ENCODE measurements at places on chromosomes 3 and 15.

DNA sequence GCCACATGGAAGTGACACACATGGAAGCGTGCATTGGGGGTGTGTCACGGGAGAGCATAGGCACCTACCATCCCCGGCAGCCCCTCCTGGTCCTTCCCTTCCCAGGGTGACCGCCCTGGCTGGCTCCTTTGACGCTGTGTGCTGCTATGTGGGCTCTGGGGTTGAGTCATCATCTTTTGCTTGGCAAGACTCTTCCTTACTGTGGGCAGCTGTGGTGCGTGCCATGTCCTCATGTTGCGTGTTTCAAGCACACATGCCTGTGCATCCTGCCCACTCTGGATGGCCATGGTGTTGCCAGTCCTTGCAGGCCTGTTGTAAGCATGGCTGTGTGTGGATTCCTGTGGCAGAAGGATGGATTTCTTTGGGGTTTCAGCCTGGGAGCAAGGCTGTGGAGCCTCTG, 14.0 kb downstream of the PLXNA1 start:
- no peak for DNase-seq

DNA sequence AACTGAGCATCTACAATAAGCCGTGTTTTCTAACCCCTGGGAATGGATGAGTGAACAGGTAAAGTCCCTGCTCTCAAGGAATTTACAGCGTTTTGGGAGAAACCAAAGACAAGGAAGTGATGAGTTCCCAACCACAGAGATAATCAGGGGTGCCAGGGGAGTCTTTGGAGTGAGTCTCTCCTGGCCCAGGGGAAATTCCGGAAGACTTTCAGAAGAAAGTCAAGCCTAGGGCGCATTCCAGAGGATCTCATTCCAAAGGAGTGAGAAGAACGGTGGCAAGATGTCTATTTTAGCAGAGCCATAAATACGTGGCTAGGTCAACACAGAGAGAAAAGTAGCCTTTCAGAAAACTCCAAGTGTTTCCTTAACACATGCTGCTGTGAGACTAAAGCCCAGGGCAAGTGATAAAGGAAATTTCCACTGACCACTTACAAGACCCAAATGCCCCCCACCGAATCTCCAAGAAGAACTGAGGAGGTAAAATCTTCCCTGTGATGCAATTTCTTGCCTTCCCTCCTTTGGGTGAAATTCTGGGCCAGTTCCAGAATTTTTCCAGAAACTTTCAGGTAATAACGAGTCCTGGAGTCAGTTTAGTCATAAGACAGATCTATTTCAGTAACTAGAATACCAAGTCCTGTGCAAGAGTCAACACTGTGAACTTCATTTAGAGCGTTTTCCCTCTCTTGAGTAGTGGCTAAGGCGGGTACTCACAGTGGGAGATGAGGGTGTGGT, 437.4 kb downstream of the NR2F2 start:
- DNase-seq, result no peak

- no peak for DNase-seq
Observed at GRCh38 chr3:193134856-193135255, 106.2 kb upstream of the PLAAT1 start.

GRCh38 chr15:92149029-92149428, 244.7 kb upstream of the ST8SIA2 start:
- no peak for DNase-seq

GRCh38 chr3:49787536-49787935, 1.2 kb upstream of the IP6K1 start:
- no peak for DNase-seq

GRCh38 chr3:109152320-109152719, 15.8 kb downstream of the C3orf85 start:
- DNase-seq, result no peak

- no peak for DNase-seq
Observed at GRCh38 chr3:193816656-193817311, 223.8 kb downstream of the OPA1 start.

DNA sequence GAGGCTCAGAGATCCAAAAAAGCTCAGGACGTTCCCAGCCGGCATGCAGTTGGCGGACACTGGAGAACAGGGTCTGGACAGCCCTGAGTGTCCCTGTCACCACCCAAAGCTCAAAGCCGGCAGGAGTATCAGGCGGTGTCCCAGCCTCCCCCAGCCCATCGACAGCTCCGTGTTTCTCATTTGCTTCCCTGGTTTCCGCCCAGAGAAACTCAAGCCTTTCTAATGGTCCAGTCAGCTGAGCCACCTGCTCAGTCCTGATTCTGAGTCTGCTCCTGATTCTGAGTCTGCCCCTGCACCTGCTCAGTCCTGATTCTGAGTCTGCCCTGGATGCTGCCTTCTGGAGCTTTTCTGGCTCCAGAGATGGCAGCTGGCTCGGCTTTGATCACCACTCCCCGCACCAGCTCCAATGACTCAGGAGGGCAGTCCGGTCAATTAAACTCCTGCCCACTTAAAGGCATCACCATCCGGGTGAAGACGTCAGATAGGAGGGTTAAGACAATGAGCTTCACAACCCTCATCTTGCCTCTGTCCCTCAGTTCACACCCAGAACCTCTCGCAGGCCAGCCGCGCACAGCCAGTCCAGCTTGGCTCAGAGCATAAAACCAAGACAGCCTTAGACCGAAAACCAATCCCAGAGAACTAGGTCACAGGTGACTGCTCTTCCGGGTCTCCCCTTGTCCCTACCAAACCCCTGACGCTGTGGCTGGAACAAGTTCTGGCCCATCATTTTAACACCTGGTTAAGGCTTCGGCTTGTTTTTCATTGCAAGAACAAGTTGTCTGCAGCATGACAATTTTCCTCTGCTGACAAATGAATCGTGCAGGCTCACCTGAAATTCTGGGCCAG, 6.8 kb downstream of the PCSK6 start:
- no peak for DNase-seq

GRCh38 chr3:102827386-102827785, 392.6 kb downstream of the ZPLD1 start:
- DNase-seq, result no peak

Measured in stimulated activated CD4-positive, alpha-beta T cell treated with anti-CD3 and anti-CD28 coated beads, Interleukin-1b, Interleukin-23, amount 100 ng/mL, for 24 hours (primary cell).